ENCODE measurements at places on chromosomes 6 and 20.

GRCh38 chr6:68638230-68638900 lies 3.3 kb downstream of the ADGRB3 start:
- ATAC-seq: no peak

DNA sequence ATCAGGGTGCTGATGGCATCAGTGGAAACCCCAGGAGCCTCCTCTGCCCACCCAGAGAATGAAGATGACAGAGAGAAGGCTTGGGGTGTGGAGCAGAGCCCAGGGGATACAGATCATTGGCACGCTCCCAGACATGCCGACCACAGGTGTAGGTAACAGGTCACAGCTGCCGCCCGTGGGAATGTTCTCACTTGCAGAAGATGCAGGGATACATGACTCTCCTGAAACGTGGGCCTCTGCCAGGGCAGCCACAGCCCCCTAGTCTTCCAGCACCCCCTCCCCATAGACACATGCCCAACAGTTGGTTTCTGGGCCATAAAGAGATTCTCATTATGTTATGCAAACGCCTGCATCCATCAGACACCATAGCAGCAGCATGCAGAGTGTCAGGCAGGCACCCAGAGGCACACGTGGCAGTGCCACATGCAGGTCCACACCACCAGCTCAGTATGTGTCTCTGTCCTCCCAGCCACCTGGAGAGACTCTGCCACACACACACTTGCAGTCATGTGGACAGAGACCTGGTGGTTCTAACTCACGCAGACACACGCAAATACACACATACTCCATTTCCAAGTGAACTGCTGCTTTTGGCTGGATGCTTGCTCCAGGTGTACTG lies 45.5 kb downstream of the LRFN2 start:
- no peak for ATAC-seq

GRCh38 chr6:100099189-100100074 lies 105.4 kb upstream of the MCHR2 start:
- no peak for ATAC-seq

DNA sequence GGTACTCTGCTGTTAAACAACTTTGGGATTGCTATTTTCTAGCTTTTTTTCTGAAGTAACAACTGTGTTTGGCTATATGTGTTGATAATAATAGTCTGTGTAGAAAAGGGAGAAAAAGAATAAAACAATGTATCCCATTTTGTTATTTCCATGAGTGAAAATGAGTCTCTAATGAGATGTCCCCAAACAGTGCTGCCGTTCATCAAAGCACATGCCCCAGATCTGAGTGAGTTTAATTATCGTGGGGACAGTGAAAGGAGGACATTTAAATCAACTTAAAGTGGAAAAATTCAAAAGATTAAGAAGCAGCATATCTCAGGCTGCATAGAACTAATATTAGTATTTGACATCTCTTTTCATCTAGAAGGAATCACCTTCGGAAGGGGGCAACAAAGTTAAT lies 59.6 kb downstream of the NCOA7 start:
- no peak for ATAC-seq

DNA sequence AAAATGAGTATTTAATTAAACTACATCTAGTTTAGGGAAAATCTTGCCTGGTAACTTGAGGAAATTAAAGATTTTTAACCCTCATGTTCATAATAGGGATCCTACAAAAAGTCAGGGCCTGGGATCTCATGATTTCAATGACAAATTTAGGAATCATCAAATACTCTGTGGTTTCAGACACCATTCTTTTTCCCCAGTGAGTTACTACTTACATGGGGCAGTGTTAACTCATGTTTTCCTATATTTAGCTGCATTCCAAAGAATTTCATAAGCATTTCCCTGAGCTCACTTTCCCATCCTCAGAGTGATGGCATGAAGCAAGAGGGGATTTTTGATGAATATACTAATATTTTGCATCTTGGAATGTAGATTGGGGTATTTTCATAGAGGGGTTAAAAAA lies 321.7 kb downstream of the CENPW start:
- no peak for ATAC-seq

DNA sequence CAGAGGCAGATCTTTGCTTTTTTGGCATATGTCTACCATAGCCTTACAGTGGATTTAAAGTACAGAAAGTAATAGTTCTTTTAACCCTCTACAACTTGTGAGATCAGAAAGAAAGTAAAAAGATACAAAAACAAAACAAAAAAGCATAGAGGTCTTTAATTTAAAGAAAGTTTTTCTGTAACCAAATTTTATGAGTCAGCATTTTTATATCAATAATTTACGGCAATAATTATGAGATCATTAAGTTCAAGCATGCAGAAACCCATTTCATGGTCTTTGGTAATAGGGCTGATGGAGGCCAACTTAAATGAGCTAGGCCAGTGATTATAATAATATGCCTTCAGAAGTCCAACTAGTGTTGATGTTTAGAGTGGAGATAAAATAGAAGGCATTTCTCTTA lies 145.9 kb downstream of the AIG1 start:
- no peak for ATAC-seq

DNA sequence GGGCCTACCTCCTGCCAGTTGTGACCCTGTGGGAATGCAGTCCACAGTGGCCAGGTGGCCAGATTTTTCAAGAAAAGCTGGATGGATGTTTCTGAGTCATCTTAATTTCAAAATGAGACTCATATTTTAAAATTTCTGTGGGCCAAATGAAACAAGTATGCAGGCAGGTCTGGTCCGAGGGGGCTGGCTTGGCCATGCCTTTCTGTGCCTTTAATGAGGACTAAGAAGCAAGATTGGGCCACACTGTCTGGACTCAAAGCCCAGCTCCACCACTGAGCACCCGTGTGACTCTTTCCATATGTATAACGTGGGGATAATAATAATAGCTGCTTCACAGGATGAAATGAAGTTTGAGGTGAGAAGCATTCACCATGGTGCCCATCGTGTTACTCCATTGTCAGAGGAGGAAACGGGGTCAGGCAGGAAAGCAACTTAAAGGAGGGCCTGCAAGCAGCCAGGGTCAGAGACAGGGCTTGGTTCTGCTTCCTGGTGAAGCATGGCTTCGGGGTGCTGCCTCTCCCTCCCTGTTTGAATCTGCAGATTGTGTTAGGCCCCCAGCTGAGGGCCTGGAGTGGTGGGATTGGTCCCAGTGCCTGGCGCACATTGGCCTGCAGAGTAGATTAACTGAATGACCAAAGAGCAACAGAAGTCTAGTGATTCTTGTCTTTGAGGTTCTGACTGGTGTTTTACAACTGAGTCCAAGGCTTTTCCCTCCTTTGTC lies 3.8 kb downstream of the SOX12 start:
- no peak for ATAC-seq

DNA sequence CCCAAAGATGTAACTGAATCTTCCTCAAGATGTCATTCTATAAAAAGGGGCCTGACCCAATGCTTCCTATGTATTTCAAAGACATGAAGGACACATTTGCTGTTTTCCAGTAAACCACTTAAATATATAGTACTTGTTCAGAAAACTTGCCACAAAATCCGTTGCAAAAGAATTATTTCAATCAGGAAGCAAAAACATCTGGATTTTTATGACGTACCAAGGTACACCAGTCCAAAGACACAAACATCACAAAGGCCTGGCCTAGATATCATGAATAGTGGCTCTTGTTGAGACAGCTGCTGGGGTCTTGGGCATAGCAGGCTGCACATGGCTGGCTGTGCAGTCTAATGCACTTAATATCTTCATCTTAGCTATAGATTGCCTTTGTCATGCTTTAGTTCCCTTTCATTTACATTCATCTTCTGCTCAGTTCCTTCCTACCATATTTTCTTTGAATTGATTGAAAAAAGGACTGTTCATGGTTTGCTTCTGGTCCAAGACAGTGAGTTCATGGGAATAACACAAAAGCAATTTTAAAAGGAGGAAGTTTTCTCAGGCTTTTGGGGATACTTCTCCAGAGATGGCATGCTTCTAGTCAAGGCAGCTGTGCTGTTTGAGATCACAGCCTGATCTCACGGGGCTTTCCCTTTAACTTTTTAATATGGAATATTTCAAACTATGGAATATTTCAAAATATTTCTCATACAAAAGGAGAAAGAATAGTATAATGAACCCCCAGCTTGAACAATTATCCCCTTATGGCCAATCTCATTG lies 44.5 kb downstream of the MYLIP start:
- no peak for ATAC-seq

GRCh38 chr6:39753725-39754045 lies 28.5 kb upstream of the KIF6 start:
- ATAC-seq: no peak

DNA sequence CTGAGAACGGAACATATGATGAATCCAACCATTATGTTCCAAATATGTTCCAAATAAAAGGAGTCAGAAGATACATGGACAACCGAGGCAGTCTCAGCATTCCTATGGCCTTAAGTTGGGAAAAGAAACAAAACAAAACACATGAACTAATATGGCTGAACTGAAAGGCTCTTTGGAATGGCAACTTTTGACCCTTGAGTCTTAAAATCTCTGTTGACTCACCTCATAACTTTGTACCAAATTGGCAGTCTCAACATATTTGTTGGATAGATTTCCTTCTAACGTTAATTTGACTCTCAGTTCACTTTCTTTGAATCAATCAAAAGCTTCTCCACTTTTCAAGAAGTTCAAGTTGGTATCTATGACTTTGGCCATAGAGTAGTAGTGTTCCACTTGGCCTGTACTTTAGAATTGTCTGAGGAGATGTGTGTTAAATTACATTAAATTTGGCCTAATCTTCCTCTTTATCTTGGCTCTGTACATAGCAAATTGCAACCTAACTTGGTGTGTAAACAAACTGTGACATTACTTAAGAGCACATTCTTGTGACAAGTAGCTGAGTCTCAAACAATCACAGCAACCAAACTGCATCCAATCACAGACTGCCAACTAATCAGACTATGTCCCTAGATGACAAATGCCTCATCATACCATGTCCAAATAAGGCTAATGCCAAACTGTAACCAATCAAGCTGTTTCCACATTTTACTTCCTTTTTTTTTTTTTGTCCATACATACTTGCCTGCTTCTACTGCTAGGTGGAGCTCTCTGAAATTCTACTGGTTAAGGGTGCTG lies 208.8 kb downstream of the BMP2 start:
- ATAC-seq: no peak

GRCh38 chr20:58389324-58389967 lies 417 bp downstream of the VAPB start:
- ATAC-seq: peak; percentile 42
